ENCODE measurements at places on chromosomes 16 and 17.

DNA sequence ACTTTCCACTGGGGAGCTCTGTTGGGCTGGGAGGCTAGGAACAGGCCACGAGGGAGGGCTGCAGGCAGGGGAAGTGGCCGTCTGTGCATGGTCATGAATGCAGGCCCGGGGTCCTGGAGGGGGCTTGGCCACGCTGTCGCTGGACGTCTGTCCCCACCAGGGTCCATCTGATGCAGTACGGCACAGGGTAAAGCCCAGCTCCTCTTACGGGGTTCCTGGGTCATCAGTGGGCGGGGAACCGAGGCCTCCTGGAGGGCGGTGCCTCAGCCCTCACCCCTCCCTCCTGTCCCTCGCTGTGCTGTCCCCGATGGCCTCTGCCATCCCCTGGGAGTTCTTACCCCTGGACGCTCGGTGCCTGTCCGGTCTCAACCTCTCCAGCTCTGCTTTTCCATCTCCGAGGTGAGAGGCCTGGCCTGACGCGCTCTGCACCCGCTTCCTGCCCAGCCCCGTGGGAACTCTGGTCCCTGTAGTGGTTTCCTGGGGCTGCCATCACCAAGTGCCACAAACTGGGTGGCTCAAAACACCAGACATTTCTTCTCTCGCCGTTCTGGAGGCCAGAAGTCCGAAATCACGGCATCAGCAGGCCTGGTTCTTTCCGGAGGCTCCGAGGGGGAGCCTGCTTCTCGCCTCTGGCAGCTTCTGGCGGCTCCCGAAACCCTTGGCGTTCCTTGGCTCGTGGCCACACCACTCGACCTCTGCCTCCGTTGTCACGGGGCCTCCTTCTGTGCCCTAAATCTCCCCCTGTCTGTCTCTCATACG lies 182.8 kb downstream of the SEC14L1 start:
- peak; percentile 16 for DNase-seq

DNA sequence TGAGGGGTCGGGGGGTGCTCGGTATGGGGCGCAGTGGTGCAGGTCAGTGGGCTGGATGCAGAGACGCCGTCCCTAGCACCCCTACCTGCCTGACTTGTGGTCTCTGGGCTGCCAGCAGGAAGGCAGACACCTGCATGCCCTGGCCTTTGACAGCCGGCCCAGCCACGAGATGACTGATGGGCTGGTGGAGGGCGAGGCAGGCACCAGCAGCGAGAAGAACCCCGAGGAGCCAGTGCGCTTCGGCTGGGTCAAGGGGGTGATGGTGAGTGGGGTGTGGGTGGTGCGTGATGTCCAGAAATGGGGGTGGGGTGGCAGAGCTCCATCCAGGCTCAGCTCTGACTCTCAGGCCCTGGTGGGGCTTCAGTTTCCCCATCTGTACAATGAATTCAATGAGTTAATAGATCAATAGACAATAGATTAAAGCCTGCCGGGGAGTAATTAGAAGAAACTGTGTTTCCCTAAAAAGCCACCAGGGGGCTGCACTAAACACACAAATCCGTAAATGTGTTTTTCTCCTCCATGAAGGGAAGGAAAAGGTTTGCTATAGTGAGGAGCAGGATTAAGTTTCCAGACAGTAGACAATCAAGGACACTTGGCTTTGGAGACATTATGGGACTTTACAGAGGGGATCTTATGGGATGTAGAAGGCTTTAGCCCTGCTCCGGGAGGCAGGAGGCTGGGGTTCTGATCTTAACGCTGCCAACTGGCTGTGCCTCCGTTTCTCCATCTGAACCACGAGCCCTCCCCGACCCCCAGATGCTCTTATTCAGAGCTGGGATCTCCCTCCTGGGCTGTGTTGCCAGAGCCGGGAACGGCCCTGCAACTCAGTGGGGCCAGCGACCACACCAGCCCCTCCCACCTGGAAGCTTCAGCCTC lies 2.2 kb downstream of the SLC12A3 start:
- DNase-seq: peak; percentile 67

DNA sequence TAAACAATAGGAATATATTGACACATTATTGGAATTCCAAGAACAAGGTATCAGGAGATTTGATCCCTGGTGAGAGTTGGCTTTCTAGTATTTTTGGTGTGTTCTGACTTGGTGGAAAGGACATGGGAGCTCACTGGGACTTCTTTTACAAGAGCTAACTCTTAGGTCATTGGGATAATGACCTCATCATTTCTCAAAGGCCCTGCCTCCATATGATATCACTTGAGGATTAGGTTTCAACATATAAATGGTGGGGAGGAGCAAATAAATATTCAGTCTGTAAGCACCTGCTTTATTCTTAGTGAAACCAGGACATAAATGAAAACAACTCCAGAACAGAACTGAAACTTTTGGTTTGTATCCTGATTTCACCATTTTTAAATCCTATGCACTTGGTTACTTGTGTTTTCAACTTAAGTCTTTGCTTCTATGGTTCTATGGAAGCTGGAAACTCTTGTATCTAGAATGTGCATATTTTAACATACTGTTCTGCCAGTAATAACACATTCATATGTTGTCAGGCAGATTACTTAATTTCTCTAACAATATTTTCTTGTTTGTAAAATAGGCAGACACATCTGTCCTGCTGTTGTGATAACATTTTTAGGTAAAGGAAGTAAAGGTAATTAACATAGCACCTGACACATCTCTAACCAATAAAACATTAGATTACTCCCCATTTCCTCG lies 1527.7 kb upstream of the CDH8 start:
- no peak for DNase-seq

- peak; percentile 47 for DNase-seq
Measured at GRCh38 chr17:50863221-50863843, 2.8 kb downstream of the TOB1 start.

GRCh38 chr17:50076591-50077235 lies 18.4 kb upstream of the PDK2 start:
- DNase-seq: no peak

All from CD4-positive, alpha-beta T cell treated with Interleukin-4 for 1 hour (primary cell).